Activated T-cell treated with anti-CD3 and anti-CD28 coated beads for 24 hours (primary cell): ENCODE measurements at places on chromosomes 1 and 21.

DNA sequence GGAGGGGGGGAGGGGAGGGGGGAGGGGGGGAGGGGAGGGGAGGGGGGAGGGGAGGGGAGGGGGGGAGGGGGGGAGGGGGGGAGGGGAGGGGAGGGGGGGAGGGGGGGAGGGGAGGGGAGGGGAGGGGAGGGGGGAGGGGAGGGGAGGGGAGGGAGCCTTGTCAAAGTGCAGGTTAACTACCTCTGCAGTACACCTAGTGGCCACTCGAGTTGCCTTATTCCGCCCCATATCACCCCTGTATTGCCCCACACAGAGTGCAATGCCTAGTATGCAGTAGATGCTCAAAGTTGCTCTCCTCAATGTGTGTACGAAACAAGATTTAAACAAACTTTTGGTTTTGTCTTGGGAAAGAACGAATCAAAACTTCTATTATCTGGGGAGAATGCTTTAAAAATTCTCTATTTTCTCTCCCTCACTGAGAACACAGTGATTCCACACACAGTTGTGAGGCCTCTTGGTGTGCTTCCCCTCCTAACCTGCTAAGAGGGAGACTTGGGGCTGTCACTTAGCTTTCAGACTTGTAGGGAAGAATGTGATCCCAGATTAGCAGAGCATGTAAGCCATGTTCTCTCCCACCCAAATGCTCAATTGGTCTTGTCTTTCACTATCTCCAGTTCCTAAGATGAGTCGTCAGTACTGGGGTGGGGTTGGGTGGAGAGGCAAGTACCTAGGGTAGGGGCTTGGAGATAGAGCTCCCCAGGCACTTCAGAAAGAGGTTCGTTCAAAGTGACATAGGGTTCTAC lies 79.7 kb upstream of the MAP10 start:
- no peak for DNase-seq

DNA sequence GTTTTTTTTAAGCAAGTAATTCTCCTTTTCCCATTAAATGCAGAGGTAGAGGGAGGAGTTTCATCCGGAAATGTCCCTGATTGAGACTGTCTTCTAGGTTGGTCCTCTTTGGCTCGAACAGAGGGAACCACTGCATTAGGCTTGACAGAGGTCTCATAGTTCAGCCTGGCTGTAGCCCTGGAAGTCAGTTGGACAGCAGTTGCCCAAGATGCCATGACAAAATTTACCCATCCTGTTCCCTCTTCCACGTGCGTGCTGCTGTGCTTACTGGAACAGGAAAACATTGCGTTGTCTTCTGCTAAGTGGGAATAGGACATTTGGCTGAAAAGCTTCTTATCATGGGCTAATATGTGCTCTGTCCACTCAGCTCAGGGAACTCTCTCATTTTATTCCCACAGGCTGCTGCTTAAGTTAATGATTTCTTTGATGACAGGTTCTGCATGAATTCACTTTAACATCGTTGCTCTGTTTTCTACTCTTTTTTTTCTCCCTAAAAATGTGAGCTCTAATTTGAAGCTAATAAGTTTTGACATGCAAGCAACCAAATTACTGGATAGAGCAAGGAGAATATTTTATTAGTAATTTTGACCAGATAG lies 18.0 kb downstream of the KCNK1 start:
- no peak for DNase-seq

DNA sequence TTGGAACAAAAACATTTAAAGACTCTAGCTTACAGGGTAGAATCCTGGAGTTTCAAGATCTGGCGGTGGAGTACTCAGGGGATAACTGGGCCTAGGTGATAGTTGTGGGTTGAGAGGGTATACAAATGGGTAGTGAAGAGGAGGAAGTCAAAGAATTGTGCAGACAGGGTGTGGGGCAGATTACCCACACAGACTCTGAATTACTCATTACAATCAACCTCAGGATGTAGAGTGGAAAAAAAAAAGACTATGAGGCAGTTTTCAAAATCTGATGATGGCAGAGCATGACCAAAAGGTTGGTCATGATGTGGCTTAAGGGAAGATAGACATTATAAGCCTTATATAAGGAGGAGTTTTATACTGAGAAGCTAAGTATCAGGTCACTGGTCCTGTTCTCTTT lies 44.1 kb upstream of the GLIS1 start:
- no peak for DNase-seq

GRCh38 chr1:26025517-26025916 lies 3.9 kb downstream of the EXTL1 start:
- no peak for DNase-seq

- no peak for DNase-seq
Observed at GRCh38 chr1:113809670-113810602, 2.3 kb downstream of the RSBN1 start.

DNA sequence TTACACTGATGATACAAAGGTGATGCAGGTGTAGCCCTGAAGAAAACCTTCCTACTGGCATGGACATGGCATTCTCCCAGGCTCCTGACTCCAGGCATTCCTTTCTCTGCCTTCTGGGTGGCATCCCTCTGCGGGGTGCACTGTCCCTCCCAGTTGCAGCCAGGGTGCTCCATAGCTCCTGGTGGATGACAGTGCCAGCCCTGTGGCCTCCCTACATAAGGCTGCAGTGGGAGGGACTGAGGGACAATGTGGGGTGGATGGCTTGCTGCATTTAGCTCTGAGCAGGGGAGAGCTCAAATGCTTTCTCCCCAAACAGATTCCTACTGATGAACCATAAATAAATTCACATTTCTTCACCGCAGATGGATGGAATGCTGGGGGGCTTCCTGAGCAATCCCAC lies 97.0 kb upstream of the GJB5 start:
- DNase-seq, result no peak

DNA sequence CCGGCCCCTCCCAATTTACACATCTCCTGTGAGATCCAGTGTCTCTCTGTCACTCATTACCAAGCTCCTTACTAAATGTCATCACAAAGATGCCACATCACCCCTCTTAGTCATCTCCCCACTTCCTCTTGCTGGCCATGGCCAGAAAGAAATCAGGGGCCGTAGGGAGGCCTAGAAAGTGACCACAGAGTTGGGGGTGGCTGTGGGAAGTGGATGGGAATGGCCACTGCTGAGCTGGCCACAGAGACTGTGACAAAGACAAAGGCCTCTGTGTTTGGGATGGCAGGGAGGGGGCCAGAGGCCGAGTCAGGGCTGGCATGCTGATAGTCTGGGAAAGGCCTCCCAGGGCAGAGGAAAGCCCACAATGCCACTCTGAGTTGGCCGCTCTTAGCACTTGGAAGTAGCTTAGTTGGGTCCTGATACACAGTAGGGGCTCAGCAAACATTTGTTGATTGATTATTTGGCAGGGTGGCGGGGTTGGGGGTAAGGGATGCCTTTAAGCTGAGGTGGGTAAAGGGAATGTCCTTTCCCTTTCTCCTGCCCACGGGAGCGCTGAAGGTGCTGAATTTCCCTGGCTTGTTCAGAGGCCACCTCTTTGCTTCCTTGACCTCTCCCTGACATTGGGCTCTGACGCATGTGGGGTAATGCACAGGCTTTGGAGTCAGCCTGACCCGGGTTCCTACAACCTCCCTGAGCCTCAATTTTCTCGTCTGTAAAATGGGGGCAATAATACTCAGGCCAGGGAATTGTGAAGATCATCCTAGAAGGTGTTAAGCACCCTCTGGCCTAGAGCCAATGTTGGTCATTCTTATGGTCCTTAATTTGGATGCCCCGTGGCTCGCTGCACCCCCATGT lies 13.2 kb downstream of the NAV1 start:
- DNase-seq, result no peak

- no peak for DNase-seq
Observed at GRCh38 chr21:16767201-16767600, 745.6 kb upstream of the CXADR start.

DNA sequence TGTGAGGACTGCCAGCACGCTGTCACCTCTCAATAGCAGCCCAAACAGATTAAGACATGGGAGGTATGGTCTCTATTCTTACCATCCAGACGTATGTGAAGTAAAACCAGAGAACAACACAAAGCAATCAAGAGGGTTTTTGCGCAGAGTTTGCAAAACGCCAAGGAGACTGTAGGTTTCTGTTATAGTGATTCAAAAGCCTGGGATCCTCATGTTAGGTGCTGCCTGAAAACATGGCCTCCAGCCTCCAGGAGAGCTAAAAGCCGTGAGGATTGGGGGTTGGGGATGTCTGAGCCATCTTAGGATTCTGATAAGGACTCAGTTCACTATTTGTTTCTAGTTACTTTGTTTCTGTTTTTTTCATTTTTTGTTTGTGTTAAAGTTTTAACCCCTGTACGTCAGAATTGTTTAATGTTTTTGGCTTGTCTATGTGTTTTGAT lies 4.2 kb upstream of the CCT8 start:
- DNase-seq, result no peak

DNA sequence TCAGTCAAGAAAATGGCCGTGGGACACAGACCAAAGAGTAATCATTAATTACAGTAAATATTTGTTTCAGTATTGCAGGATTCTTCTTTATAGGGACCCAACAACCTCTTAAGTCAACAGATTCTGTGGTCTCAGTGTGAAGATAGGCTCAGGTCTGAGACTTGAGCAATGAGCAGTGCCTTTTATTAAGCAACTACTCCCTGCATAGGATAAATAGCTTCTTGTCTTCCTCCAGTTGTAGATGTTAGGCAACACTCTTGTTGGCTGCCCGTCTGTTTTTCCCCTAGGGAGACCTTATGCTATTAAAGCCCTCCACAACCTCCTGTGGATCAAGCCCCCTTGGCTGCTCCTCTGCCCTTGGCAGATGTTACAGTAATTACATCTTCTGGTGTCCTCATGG lies 1.8 kb upstream of the OMA1 start:
- DNase-seq, result no peak

- no peak for DNase-seq
Observed at GRCh38 chr1:117814856-117815797, 114.3 kb downstream of the GDAP2 start.

DNA sequence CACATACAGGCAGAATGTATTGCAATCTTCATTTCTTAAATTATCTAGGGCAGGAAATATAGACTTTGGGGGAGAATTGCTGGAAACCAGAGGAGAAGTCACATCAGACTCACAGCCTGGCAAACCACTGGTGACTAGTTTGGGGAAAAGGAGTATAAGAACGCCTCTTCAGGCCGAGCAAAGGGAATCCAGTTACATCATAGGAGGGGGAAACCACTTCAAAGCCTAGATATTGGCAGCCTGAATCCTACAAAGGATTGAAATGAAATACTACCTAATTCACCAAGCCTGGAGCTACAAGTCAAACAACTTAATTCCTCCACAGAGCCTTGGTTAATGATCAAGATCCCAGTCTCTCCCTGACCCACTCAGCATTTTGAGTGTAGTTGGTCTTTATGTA lies 121.7 kb downstream of the SLC30A10 start:
- no peak for DNase-seq

DNA sequence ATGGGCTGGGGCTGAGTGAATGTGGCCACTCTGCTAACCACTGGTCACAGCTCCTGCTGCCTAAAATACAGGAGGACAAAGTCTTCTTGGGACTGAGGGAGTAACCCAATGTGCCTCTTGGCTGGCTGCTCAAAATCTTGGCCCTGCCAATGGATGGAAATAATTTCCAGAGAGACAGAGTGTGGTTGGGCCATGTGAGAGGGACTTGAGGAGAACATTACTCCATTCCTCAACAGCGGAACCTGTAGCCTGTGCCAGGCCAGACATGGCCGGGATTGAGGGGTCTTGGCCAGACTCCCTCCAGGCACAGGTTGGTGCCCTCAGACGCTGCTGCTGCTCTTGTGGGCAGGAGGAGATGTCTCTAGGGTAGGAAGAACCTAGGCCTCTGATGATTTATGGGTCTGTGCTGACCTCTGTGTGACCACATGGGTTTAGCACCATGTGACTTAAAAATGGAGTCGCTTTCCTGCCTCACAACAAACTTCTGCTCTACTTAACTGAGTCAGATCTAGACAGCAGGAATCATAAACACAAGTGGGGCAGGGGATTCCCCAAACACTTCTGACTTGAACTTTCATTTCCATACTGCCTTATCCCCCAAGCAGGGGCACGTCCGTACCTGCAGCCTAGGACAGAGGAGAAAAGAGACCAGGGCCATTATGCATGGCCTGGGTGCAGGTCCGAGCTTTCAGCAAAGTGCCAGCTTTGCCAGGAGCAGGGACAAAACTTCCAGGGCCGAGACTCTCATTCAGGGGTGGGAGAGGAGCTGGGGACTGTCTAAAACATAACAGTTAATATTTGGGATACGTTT lies 79.2 kb downstream of the CD34 start:
- peak; percentile 49 for DNase-seq

DNA sequence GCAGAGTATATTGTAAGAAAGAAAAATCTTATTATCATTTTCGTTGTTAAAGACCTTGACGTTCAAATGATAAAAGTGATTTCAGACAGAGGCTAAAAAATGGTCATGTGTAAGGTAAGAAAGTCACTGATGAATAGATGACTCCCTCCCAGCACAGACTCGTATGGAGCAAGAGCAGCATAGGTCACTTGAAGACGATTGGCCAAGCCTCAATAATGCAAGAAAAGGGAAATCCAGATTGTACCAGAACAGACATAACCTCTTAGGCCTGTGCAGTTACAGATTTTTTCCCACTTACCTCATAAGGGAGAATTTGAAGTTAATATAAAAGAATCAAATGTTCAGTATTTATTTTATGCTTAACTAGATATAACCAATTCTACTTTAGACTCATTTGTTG lies 16.3 kb upstream of the OLFML2B start:
- DNase-seq, result no peak

GRCh38 chr1:211630236-211631081 lies 45.0 kb downstream of the NEK2 start:
- DNase-seq, result no peak

- no peak for DNase-seq
Observed at GRCh38 chr21:43936247-43936967, 71.4 kb downstream of the AGPAT3 start.

DNA sequence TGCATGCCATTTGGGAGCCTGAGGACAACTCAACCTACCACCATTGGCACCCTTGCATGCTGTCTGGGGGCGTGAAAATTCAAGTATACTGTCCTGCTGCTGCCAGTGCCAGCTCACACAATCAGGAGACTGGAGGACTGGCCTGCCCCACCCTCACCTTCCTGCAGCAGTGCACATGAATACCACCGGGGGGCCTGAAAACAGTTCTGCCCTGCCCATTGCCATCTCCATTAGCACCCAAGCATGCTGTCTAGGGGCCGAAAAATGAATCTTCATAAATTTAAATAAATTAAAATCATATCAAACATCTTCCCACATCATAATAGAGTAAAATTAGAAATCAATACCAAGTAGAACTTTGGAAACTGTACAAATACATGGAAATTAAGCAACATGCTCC lies 322.1 kb upstream of the TMPRSS15 start:
- DNase-seq, result no peak
